Activated T-cell treated with anti-CD3 and anti-CD28 coated beads, Interleukin-2, amount 50 U/mL, for 1 hour (primary cell): ENCODE measurements at places on chromosomes 4 and X.

DNA sequence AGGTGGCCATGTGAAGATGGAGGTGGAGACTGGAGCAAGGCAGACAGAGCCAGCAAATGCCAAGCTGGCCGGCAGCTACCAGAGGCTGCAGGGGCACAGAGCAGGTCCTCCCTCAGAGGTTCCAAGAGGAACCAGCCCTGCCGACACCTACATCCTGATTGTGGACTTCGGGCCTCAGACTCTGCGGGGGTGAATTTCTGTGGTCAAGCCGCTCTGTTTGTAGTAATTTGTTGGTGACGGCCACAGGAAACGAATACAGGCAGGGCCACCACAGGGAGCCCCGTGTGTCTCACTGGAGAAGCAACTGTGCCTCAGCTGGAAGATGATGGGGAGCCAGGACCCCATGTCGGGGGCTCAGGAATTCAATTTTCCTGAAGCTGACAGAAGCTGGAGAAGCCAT lies 28.3 kb downstream of the ZFYVE28 start:
- no peak for DNase-seq

DNA sequence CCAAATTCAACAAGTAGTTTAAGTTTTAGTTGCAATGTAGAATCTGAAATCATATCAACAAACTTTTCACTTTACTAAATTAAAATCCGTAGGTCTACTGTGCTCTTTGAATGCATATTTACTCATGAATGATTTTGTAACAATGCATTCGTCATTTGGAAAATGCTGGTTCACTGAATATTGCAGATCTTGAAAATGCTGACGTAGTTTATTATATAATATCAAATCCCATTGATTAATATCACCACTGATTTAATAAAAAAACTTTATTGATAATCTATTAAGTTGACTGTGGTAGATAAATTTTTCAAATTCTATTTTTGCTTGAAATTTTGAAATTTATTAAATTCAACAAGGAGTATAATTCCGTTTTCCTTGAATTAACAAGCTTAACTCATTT lies 540.0 kb downstream of the GRID2 start:
- DNase-seq: no peak

GRCh38 chr4:145934434-145935047 lies 4.1 kb downstream of the ZNF827 start:
- no peak for DNase-seq

DNA sequence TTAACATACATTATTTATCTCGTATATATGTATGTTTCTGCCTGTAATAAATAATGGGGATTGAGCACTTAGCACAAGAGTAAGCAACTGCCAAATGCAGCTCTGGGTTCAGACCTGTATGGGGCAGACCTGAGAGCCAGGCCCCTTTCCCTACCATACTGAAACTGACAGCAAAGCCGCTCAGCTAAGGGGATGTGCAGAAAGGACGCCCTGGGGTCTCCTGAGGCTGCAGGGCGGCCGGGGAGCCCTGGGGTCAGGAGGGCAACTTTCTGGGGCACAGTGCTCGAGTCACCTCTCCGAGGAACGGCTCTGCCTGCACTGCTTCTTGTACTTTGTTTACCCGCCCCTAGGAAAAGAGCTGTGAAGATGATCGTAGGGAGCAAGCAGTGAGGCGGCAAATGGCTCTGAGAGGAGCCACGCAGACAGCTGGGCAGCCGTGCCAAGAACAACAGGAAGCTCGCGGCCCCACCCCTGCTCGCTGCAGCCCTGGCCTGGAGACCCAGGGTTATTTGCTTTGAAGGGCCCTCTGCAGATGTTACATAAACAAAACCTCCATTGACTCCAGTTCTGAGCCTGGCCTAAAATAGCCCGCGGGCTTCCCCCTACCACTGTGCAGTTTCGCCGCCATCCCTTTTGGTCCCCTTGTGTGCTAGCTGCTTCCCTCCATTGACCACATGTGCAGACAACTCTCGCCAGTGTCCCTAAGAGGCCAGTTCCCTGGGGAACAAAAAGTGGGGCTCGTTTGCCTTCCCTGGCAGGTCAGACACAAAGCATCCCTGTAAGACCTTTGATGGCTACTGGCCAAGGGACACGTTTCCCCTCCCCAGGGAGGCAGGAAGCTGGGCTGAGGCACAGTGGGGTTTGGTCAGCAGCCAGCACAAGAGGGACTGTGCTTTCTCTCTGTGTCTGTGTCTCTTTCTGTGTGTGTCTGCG lies 111.3 kb upstream of the LNX1 start:
- DNase-seq: no peak

DNA sequence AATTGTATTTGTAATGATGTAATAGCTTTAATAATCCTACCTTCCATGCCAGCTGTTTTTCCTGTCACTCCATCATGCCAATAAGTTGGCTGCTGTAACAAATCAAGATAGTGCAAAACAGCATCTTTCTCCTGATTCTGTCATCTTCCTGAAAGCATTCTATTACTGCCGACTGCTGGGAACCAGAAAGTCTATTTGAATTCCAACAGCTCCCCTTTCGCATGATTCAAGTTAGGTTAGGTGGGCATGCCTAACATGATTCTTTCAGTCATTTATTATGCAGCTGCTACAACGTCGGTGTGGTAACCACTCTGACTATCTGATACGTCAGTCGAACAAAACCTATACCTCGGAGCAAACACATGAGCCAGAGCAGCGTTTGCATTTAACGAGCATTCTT lies 127.9 kb upstream of the DMD start:
- no peak for DNase-seq

- DNase-seq: no peak
These were observed 88.9 kb downstream of the GPR143 start for GRCh38 chrX:9676738-9677097.

DNA sequence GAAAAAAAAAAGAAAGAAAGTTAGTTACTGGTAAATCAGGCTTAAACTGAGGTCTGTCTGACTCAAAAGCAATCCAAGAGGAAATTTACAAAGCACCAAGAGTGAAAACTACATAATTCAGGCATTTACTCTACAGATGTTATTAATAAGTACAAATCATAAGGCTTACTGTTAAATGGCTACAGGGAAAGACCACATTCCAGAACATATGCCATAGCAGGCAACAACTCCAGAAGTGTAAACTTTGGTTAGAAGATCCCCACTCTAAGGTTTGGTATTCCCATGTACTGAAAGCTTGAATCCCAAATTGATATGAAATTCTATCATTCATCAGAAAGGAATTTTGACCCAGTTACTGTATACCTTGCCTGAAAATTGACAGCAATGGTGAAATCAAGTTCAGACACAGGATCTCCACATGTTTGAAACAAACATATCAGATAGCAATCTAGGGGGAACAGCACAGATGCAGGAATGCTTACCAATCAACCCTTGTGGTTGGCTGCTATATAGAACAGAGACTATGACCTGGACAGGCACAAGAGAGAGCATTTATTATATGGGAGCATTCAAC lies 6.6 kb downstream of the USP26 start:
- DNase-seq: no peak

- DNase-seq: no peak
These were observed 75.7 kb upstream of the PAK3 start for GRCh38 chrX:111020283-111020682.

DNA sequence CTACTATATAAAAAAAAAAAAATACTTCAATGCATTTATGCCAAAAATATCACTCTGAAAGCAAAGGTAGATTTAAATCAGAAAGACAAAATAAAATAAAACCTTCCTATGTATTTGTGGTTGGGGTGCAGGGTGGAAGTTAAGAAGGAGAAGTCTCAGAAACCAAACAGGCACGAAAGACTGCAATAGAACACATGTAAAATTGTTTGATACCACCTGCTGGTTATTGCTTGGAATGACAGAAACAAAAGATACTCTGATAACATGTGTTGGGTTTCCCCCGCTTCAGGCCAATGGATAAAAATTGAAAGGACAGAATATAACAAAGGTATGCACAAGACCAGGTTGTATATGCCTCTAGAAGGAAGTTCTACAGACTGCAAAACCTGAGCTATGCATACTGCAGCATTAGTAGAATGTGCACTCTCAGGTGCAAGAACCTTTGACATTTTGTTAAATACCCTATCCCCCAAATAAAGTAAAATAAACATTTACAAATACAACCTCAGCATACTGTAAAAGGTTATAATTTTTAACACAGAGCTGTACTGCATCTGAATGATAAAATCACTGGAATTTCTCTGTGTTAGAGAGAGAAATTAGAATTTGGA lies 118.8 kb downstream of the GABRA2 start:
- DNase-seq: no peak

GRCh38 chr4:834368-835147 lies 8.6 kb upstream of the CPLX1 start:
- DNase-seq: no peak

DNA sequence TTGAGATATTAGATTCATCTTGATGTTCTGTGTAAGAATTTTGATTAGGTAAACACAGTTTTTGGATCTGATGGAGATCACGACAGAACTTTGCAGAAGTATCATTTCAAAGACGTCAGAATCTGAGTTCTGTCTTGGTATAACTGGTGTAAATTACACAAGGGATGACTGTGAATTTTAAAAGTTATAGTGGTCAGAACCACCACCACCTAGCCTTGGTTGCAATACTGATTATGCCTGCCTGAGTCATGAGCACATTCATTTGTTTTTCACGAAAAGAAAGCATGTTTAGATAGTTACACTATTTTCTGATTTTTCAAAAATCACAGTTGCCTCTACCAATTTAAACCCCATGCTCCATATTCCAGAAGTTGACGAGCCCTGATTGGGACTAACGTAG lies 54.8 kb downstream of the ZFX start:
- no peak for DNase-seq

GRCh38 chr4:87738483-87738882 lies 60.9 kb upstream of the IBSP start:
- no peak for DNase-seq

GRCh38 chr4:16532240-16532970 lies 306.1 kb upstream of the TAPT1 start:
- DNase-seq: no peak

DNA sequence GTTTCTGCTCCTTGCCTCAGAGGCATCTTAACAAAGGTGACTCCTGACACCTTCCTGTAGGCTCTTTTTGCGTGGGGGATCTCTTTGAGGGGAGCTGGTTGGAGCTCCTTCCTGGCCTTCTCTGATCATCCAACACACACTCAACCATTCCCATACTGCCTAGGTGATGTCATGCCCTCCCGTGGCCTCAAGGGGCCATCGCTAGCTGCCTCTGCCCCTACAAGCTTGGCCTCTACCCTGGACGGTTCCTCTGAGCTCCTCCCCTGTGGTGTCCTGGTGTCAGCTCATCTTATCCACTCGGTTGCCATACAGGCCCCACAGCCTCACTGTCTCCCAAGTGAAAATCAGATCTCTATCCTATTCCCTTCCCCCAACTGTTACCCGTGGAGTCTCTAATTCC lies 13.7 kb upstream of the ZNF185 start:
- no peak for DNase-seq

- no peak for DNase-seq
These were observed 737.1 kb downstream of the FAT4 start for GRCh38 chr4:126051689-126052424.

DNA sequence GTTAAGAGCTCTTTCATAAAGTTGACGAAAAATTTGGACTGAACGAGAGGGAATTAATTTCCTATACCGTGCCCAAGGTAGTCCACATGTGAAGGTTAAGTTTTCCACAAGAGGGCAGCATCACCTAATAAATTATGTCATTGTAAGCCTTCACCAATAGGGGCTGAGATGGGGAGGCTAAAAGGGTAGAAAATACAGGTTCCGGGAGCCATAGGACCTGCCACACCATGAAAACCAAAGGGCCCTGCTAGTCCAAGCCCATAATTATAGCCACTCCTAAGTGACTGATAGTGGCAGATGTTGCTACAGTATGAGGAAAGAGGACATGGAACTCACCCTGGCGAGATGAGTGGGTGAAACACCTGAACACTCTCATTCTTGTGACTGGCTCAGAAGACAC lies 122.2 kb downstream of the SHROOM4 start:
- DNase-seq: no peak

DNA sequence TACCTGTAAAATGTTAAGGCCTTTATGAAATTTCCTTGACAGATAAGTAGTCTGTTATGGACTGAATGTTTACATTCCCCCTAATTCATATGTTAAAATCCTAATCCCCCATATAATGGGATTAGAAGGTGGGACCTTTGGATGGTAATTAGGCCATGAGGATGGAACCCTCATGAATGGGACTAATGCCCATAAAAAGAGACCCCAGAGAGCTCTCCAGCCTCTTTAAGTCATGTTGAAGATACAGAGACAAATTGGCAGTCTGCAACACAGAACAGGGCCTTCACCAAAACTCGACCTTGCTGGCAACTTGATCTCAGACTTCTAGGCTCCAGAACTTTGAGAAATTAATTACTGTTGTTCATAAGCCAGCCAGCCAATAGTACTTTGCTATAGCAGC lies 1344.5 kb upstream of the PCDH7 start:
- no peak for DNase-seq

DNA sequence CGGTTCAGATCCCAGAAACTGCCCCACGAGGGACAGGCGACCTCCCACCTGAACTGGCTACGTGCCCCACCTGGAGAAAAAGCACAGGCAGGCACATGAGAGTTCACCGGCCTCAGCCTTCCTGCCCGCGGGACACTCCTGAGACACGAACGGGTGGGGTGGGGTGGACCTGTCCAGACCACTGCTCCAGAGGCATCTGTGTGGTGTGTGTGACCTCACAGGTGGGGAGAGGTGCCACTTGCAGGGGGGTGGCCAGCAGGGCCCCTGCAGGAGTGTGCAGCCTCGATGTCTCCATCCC lies 18.5 kb downstream of the NELFA start:
- DNase-seq: no peak

DNA sequence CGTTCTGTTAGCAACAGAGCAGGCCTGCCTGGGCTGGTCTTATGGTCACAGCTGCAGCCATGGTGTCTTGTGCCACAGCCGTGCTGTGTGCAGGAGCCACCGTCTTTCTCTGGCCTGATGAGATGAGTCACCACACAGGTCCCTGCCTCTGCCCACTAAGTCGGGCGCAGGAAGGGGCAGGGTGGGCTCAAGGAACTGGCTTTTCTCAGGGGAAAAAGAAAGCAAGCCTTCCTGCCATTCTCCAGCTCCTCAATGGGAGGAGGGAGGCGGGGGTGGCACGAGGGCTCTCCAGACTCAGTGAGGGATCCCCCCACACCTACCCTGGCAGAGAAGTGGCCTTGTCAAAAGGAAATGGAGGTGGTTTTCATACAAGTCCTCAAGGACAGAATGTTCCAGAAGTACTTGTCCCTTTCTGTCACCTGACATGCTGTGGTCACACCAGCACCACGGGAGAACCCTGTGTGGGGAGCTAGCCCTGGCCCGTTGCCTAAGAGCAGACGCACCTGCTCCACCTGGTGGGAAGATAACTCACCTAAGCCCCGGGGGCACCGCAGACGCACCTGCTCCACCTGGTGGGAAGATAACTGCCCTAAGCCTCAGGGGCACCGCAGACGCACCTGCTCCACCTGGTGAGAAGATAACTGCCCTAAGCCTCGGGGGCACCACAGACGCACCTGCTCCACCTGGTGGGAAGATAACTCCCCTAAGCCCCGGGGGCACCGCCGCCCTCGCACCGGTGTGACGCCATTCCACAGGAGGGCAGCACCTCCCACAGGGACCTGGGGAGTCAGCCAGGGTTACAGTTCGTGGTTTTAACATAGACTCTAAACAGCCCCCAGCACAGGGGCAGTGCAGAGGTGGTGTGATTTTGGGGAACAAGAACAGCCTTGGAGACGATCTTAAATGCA lies 18.5 kb downstream of the UVSSA start:
- DNase-seq: no peak
